ENCODE measurements at places on chromosomes 1 and 21.

DNA sequence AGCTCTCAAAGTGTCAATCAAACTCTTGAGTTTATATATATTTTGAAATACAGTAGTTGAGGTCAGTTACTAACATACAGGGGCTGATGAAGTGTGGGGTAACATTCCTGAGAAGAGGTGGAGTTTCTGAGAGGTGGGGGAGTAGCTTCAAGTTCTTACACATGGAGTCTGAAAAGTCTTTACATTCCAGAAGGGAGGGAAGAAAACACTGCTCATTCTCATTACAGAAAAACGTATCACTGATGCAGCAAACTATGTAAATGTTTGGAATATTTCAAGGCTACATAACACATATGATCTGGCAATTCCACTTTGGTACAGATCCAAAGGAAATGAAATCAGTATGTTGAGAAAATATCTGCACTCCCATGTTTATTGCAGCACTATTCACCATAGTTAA is 1065.8 kb upstream of the B3GALT2 start:
- DNase-seq = no peak

GRCh38 chr1:100141192-100141591 is 8.2 kb downstream of the TRMT13 start:
- DNase-seq = no peak

DNA sequence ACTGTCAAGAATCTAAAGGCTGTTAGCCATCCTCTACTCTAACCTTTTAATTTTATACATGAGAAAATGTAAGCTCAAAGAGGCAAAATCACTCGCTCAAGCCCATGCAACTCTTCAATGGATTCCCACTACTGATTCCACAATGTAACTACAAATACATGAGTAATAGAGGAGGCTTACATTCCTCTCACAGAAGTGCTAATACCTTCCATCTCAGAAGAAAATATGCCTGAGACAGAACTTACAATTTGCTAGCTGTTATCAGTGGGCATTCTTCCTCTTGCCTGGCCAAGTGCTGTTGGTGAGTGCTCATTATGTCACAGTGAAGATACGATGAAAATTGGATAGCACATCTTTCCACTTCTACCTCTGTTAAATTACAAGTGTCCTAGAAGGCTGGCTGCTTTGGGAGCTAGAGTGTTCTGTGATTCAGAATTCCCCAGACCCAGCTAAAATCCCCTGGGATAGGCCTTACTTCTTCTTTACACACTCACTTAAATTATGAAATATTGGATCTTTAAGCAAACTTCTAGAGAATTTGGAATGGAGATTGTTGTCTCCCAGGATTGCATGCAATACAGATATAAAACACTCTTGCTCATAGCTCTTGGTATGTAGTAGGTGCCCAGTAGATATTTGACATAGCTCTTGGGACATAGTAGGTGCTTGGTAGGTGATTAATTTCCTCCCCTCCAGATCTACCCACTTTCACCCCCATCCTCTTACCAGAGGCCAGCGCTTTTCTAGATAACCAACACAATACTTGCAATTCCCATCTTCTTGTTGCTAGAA is 24.1 kb downstream of the BCL9 start:
- DNase-seq = no peak

DNA sequence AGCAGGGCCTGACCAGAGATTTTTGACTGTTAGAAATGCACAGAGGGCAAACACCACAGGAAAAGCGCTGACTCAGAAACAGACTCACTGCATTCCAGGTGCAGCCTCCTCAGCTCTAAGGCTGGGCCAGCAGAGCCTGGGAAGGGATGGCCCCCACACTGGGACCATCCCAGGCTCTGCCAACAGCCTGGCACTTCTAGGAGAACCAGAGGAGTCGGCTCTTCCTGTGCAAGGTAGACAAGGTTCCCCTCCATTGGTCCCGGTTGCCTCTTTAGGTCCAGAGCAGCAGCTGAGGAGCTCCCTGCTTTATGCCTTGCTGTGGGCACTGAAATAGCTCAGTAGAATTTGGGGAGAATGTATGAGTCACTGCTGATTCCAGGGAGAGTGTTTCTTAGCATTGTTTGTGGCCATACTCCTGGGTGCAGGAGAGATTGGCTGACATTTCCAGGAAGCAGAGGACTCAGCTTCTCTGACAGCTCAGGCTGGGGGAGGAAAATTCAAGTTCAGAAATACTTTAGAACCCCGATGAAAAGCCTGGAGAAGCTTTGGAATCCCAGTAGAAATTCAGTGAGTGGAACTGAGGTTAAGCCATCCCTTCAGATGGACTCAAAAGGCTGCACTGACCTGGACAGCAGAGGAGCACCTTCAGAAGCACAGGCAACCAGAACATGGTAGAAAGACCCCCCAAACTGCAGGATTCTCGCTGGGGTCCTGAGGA is 19.7 kb downstream of the PRAMEF1 start:
- no peak for DNase-seq

- no peak for DNase-seq
Observed at GRCh38 chr1:56808410-56808809, 10.8 kb downstream of the FYB2 start.

GRCh38 chr21:42043201-42043895 is 27.8 kb upstream of the UMODL1 start:
- no peak for DNase-seq

DNA sequence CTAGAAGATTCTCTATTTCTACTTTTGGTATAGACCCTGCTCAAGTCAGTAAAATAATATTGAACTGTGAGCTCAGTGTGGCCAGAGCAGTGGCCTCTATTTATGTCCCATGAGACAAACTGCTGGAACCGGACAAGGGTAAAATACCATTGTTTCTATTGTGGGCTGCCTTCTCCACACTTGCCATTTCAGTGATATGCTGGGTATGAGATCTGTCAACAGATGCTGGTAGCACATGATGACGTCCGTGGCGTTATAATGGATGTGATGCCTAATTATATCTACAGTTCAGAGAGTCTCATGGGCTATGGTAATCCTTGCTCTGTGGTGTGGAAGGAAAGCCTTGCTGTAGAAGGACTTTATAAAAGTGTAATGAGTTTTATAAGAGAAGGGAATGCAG is 2.4 kb downstream of the ACTN2 start:
- DNase-seq = no peak
